Heart left ventricle (tissue), 16 donors: ENCODE measurements at places on chromosomes 3 and 15.

DNA sequence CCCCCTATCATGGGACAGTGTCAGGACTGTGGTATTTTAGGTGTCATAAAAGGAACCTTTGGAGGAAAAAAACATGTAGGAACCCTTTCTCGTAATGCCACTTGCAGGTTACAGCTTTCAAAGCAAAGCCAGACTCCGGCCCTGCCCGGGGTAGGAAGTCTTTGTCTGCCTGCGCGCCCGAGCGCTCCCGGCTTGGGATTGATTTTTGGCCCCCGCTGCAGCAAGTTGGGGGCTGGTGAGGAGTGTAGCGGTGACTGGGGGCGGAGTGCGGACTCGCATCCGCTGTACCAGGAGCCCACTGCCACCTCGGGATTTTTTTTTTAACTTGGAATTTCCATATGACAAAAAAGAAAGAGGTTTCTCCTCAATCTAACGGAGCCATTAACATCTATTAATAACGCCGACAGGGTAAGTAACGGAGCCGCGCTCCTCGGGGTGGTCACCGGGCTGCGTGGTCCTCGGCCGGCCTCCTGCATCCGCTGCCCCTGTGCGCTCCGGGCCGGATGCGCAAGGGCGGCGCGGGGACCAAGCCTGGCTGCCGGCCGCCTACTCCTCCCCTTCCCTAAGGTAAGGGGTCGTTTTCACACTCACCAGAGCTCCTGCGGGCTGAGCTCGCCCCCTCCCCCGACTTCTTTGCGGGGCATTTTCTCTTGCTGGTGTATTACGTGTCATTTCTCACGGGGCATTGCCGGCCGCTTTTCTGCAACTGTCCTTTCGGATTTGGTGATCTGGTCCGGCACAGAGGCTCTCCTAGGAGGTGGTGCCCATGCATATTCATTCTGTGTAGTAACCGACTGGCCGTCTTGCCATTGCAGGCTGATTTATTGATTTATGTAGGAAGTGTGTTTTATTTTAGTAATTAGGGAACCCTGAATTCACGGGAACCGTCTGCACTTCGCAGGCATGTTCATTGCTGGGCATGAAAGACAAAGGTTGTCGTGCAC is 219.8 kb upstream of the TOPAZ1 start:
- DNase-seq, result no peak

GRCh38 chr15:90423801-90424319 is 35.8 kb downstream of the IQGAP1 start:
- DNase-seq, result no peak

GRCh38 chr3:144497452-144497851 is 525.8 kb downstream of the DIPK2A start:
- DNase-seq, result no peak

DNA sequence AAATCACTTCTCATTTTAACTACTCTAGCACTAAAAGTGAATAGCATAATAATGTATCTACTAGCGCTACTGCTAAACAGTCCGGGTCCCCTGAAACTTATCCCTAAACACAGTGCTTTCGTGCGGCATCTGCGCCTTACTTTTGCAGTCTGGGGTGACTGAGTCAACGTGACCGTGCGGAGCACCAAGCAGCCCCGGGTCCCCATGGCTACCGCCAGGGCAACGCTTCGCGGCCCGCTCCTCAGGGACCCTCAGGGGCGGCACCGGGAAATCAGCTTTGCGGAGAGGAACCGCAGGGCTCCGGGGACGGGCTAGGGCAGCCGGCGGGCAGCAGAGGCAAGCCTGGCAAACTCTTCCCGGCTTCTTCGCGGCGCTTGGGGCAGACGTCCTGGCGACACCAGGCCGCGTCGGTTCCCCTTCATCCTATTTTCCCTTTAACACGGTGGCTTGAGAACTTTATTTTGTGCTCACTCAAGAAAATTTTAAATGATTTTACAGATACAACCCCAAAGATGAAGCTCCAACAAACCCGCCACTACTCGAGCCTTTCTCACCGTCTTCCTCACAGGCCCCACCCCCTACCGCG is 757 bp upstream of the DIPK2A start:
- peak; percentile 83 for DNase-seq

DNA sequence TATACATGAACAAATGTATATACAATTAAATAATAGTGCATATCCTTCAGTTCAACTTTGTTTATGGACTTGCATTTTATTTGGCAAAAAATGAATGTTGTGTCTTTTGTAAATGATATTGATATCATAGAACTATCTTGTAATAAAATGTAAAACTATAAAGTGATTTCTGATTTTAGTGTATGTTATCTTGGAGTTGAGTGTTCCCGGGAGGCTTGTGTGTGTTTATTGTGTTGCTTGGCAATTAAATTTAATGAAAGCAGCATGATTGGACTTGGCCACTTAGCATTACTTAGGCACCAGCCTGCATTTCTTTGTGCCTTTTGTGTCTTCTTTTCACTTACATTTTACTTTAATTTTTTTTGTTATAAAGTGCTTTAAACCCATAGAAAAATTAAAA is 10.6 kb downstream of the ARHGEF26 start:
- DNase-seq, result no peak

DNA sequence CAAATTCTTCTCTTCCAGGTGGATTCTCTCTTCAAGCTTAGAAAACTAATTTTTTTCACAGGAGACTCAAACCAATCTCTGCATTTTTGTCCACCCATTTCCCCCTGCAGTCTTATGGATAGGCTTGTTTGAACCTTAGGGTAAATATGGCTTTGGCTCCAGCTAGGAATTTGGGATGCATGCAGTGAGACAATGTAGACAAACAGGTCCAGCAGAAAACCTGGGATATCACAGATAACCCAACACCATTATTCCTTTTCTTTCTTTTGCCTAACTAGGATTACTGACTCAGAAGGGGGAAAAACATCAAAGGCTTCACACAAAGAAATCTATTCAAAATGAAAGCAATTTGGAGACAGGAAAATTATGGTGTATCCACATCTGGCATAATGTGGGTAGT is 11.2 kb upstream of the SEMA5B start:
- DNase-seq, result no peak

DNA sequence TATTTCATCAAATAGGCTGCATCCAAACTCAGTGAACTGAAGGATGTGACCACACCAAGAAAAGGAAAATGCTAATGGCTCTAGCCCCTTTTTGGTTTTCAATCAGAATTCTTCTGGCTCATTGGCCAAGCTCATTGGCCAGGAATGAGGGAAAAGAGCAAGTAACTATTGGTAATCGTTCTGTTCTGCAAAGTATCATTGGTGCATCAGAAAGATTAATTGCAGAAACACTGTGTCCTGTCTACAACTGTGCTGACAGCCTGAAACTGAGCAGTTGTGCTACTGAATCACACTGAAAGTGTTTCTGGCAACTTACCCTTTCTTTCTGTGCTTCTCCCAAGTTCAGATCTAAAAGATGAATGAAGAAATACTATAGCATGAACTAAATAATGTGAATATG is 116.4 kb upstream of the ROBO2 start:
- no peak for DNase-seq

- no peak for DNase-seq
These were observed 156.6 kb upstream of the IL12A start for GRCh38 chr3:159832024-159832423.

GRCh38 chr3:32239307-32240158 is 1.1 kb downstream of the CMTM8 start:
- no peak for DNase-seq

- no peak for DNase-seq
These were observed 61.0 kb downstream of the ABTB1 start for GRCh38 chr3:127733781-127734180.

GRCh38 chr3:163561151-163561550 is 1517.1 kb downstream of the SI start:
- DNase-seq, result no peak

- no peak for DNase-seq
These were observed 30.6 kb upstream of the MECOM start for GRCh38 chr3:169694117-169694516.

- no peak for DNase-seq
These were observed 89.2 kb upstream of the RAP2B start for GRCh38 chr3:153072856-153073255.

GRCh38 chr3:189394599-189395121 is 222.9 kb downstream of the TPRG1 start:
- DNase-seq, result no peak

DNA sequence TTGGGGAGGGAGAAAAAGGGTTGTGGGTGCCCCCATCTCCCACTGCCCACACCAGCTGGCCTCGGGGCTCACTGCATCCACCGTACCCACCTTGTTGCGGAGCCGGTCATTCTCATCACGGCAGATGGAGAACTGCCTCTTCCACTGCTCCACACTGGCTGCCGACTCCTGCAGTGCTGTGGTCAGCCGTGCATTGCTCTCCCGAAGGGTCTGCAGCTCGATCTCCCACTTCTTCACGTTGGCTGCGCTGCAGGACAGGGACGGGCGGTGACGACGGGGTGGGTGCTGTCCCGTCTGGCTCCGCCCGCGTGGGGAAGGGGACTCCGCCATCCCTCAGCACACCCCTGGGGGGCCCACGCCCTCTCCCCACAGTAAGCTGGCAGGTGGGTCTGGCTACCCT is 45.1 kb downstream of the WHAMM start:
- no peak for DNase-seq

- no peak for DNase-seq
These were observed 278.5 kb upstream of the UMPS start for GRCh38 chr3:124451630-124452317.

GRCh38 chr3:154729741-154730140 is 299.8 kb upstream of the GPR149 start:
- no peak for DNase-seq

GRCh38 chr3:98765721-98766120 is 2.6 kb downstream of the ST3GAL6 start:
- DNase-seq, result no peak

GRCh38 chr3:73556520-73557372 is 68.0 kb downstream of the PDZRN3 start:
- DNase-seq, result no peak

DNA sequence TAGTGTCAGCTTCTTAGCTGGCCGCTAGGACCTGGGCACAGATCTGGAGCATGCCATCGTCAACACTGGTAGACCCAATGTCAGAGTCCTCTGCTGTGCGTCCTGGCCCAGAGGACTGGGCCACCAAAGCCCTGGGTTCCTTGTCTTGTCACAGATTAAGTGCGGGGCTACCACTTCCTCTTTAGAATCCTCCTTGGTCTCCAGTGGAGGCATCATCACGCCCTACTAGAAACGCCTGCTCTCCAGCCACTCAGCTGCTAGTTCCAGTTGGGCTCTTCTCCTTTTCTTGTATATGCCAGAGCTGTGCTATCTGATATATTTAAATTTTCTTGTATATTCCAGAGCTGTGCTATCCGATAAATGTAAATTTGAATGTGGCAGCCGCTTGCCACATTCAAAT is 11.2 kb downstream of the PPCDC start:
- no peak for DNase-seq

GRCh38 chr3:107985496-107985895 is 105.3 kb downstream of the CD47 start:
- no peak for DNase-seq

GRCh38 chr3:108297647-108298046 is 1.3 kb downstream of the HHLA2 start:
- no peak for DNase-seq

DNA sequence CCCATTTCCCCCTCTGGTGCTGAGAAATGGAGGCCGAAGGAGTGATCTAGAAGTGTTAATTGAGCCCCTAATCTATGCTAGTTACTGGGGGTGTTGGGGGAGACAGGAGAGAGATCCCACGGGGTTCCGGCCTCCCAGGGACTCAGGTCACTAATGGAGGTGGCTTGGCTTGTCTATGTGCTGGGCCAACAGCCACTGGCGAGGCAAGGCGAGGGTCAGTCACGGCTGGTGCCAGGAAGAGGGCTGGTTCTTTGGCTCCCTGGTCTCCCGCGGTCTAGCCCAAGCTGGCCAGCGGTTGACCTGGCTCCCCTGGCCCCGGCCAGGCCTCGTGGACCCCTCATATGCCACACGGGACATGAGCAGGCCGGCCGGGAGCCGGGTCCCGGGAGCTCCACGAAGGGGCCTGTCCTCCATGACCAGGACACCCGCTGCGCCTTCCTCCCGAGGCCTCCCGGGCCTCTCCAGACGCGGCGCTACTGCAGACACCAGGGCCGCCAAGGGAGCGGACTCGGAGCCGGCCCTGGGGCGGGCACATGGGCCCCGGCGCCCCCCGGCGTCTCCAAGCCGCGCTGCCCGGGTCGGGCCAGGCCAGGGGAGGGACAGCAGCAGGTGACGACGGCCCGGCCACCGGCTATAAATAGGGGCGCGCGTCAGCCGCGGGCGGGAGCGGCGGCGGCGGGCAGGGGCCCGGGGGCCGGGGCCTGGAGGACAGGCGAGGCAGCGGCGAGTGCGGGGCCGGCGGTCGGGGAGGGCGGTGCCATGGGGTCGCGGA is at the start of gene ALPK3:
TSS of gene ALPK3 (plus strand) at position 663 of the 772 bp plus-strand sequence. CDS start at position 760, 97 bp downstream.
- DNase-seq, result peak; percentile 85

GRCh38 chr3:126397610-126398422 is 3.1 kb downstream of the CFAP100 start:
- no peak for DNase-seq

GRCh38 chr3:14202874-14203520 is 24.4 kb downstream of the LSM3 start:
- DNase-seq, result no peak

DNA sequence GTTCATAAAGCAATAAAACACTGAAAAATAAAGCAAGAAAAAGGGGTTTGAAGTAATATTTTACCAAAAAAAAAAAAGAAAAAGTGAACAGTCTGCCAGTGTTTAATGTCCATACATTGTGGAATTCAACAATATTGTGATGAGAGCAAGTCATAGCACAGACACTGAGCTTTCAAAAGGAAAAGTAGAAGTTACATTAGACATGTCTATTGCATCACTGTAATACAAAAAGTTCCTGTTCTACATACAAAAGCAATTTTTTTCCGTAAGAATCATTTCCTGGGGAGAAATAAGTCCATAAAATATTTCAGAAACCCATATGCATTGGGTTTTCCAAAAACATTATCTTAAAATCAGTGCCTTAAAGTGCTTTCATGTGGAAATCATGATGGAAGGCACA is 11.8 kb upstream of the HDC start:
- DNase-seq, result no peak

GRCh38 chr15:81337241-81337640 is 13.3 kb upstream of the STARD5 start:
- no peak for DNase-seq

GRCh38 chr3:157127831-157128767 is 31.8 kb downstream of the CCNL1 start:
- peak; percentile 46 for DNase-seq

DNA sequence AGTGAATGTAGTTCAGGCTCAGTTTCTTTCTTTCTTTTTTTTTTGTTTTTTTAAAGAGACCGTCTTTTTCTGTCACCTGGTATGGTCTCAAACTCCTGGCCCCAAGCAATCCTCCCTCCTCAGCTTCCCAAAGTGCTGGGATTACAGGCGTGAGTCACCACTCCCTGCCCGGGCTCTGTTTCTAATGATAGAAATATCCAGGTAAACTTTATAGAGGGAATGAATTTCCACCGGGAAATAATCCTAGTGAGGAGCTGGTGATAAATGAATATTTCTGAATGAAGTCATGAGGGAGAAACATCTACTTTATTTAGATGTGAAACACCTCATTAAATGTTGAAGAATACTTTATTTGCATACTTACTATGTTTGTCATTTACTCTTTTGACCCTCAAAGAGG is 7.2 kb downstream of the RNF13 start:
- no peak for DNase-seq

- no peak for DNase-seq
These were observed 142.4 kb upstream of the KCNMB2 start for GRCh38 chr3:178393824-178394223.

- DNase-seq, result peak; percentile 65
These were observed 63.7 kb downstream of the SLC12A8 start for GRCh38 chr3:125148836-125149235.

- DNase-seq, result no peak
These were observed 134.3 kb upstream of the LRRN1 start for GRCh38 chr3:3664935-3665334.

GRCh38 chr3:98901119-98901391 is 440 bp downstream of the DCBLD2 start:
- peak; percentile 57 for DNase-seq
